ENCODE measurements at places on chromosomes 5 and 9.

GRCh38 chr9:131728961-131729360, 10.9 kb downstream of the RAPGEF1 start:
- no peak for DNase-seq

DNA sequence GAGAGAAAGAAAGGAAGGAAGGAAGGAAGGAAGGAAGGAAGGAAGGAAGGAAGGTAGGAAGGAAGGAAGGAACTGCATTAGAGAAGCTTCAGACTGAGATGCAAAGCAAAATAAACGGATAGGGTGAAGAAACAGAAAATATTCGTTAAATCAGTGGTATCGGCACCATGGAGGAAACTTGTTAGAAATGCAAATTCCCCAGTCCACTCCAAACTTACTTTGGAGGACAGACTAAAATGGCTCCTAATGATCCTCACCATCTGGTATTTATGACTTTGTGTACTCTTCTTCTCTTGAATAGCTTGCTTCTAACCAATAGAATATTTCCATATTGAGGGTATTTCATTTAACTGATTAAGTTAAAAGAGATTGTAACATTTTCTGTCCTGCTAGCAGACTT, 87.9 kb upstream of the GCNT4 start:
- DNase-seq = no peak

DNA sequence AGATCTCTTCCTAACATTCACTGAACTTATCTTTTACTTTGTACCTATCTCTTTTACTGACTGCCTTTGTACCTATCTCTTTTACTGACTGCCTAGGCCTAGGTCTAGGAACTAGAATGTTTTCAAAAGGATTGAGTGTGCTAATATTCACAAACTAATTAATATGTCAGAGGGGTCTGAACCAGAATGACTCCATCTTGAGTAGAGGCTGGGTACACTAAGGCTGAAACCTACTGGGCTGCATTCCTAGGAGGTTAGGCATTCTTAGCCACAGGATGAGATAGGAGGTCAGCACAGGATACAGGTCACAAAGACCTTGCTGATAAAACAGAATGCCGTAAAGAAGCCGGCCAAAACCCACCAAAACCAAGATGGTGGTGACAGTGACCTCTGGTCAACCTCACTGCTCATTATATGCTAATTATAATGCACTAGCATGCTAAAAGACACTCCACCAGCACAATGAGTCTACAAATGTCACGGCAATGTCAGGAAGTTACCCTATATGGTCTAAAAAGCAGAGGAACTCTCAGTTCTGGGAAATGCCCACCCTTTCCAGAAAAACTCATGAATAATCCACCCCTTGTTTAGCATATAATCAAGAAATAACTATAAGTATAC, 2.5 kb upstream of the RHOBTB3 start:
- DNase-seq = no peak

GRCh38 chr5:581941-582340, 30.2 kb upstream of the CEP72 start:
- no peak for DNase-seq

GRCh38 chr5:147949711-147950573, 43.6 kb upstream of the C5orf46 start:
- DNase-seq = no peak

GRCh38 chr5:157309796-157310195, 43.9 kb downstream of the CYFIP2 start:
- no peak for DNase-seq

GRCh38 chr5:96528826-96529474, 95.9 kb upstream of the PCSK1 start:
- no peak for DNase-seq

DNA sequence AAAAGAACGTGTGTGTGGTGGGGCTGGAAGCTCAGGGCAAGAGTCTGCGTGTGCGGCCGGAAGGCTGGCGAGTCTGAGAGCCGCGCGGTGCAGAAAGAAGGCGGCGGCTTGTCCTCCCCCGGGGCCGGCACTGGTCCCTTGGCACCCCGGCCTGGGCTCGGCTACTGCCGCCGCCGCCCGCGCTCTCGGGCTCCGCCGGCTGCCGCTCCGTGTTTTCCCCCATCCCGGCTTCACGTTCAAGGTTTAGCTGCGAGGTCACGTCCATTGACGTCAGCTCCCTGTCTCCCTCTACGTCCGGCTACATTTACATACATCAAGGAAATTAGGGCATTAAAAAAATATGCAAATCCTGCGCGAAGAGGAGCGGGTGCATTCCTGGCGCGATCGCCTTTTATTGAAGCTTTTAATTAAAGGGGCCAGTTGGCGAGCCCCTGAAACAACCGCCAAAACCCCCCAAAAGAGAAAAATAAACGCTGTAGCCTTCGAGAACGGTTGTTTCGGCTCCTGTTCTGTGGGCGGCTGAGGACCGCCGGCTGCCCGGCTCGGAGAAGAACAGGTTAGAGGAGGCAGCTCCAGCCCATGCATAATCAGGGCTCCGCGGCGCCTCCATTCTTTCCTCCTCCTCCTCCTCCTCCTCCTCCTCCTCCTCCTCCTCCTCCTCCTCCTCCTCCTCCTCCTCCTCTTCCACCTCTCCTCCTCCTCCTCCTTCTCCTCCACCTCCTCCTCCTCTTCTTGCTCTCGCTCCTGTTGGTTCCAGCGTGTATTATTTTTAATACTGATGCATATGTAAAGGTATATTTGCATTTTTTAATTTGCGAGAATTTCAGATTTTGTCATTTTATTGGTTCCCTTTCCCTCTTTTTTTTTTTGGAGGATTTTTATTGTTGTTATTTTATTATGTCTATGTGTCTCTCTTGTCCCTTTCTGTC, 207.0 kb downstream of the MEF2C start:
- DNase-seq = no peak

- DNase-seq = no peak
These were observed 11.5 kb downstream of the CCDC152 start for GRCh38 chr5:42768106-42768504.

DNA sequence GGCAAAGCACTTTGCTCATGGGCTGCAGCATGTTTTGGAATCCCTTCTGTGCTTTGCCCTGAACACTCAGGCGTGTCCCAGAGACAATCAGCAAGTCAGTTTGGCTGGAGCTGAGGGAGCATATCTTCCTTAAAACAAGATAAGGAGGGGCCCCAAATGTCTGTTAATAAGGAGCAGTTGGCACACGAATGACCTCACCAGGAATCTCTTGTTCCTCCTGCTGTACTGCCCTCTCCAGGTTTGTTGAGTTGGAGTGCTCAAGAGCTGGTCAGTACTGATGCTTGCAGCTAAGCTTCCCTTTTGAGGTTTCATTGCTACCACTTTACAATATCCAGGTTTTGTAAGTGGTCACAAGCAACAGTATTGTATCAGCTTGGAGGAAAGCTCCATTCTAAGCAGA, 101.3 kb upstream of the EGFLAM start:
- no peak for DNase-seq

DNA sequence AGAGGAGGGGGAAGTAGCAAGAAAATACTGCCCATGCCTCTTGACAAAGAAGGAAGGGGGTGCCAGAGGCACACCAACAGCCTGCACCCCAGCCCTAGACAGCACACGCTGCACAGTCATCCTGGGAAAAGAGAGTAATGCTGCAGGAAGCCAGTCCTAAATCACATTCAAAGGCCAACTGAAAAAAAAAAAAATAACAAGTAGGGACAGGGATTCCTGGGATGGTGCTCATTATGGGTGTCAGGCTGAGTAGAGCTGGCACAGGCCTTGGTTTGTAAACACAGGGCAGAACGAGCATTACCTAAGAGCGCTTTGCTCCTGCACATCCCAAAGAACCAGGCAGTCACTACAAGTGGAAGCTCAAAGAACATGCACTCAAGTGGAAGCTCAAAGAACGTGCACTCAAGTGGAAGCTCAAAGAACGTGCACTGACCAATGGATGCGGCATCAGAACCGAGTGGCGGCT, 7.8 kb downstream of the RAPGEF1 start:
- DNase-seq = no peak
